ENCODE measurements at places on chromosomes 13 and 19.

- DNase-seq: peak; percentile 50
Measured at GRCh38 chr13:28718196-28718542, 601 bp downstream of the SLC46A3 start.

GRCh38 chr13:92821324-92821723 lies 405.3 kb upstream of the GPC6 start:
- no peak for DNase-seq

GRCh38 chr13:75458696-75459422 lies 23.1 kb downstream of the TBC1D4 start:
- DNase-seq: no peak

- DNase-seq: no peak
Measured at GRCh38 chr13:41706152-41706551, 248.8 kb downstream of the RGCC start.

- DNase-seq: peak; percentile 88
Measured at GRCh38 chr19:34364830-34365462, at the start of gene GPI. GPI (plus strand) TSS chr19:34365196; CDS start chr19:34365267, 71 bp downstream.

DNA sequence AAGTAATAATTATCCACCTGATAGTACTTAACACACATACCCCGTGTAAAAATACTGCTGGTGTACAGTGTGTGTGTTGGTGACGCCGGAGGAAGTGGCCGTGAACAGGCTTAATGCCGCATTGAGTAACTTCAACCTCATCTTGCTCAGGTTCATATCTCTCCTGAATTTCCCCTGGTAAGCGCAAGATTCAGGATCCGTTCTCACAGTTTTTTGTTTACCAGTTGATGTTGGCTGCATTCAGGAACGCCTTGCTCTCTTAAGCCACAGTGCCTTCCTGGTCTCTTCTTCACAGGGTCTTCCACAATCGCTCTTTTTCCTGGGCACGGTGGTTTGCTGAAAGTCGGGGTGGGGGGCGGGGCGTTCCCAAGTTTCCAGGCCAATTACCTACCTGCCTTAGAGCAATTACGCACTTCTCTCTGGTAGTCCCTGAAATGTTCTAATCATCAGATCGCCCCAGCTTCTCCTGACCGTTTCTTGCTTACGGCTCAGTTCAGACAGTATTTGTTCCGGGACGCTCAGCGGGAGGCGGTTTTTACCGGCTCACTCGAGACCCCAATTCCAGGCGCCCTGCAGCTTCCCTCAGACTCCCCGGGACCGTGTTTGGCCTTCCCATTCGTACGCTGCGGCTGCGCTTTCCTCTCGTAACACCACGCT lies 706 bp upstream of the DNAJC3 start:
- no peak for DNase-seq

- no peak for DNase-seq
Measured at GRCh38 chr19:45568732-45569131, 15.9 kb downstream of the OPA3 start.

DNA sequence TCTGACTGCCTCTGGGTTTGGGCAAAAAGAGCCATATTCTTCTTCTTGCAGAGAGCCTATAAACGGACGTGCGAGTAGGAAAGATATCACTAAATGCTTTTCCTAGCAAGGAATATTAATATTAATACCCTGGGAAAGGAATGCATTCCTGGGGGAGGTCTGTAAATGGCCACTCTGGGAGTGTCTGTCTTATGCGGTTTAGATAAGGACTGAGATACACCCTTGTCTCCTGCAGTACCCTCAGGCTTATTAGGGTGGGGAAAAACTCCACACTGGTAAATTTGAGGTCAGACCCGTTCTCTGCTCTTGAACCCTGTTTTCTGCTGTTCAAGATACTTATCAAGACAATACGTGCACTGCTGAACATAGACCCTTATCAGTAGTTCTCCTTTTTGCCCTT lies 763.8 kb downstream of the SLITRK5 start:
- no peak for DNase-seq

GRCh38 chr13:109795011-109795410 lies 8.6 kb upstream of the IRS2 start:
- no peak for DNase-seq

GRCh38 chr19:14505488-14506239 lies 9.7 kb upstream of the GIPC1 start:
- peak; percentile 82 for DNase-seq

- DNase-seq: no peak
Measured at GRCh38 chr13:35278917-35279316, 197.6 kb downstream of the MAB21L1 start.

DNA sequence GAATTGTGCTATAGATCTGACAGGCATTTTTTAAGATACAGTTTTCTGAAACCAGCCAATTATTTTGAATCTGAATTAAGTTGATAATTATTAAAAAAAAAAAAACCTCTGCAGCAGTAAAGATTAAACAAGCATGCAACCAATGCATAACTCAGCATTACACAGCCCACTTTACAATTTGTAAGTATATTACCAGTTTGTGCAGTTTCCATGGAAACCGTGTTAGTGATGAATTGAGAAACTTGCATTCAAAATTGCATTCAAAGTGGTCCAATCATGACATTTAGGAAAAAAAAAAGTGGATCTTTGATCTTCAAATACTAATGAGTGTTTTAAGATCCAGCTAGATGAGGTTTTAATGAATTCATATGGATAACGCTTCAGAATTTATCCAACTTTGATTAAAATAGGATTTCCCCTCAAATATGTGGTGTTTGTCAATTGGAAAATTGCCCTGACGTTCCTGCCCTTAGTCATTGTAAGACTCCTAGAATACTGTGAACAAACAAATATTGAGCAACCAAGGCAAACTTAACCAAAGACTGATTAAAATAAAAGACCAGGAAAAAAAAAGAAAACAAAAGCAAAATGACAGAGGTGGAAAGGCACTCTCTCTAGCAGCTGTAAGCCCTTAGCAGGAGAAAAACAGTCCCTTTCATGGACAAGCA lies 314.8 kb upstream of the MAB21L1 start:
- DNase-seq: no peak

DNA sequence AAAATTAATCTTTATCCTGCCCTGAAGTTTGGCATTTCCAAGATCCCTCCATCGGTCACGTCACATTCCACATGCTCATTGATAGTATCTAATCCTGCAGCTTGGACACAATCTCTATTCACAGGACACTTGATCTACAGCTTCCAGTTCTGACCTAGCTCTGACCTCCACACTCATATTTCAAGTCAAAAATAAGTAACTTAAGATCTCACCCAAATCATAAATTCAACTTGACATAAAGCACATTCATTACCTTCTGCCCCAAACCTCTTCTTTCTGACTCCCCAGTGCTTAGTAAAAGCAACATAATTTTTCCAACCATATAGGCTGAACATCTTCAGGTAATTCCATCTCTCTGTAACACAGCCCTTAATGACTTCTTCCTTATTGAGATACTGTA lies 880.2 kb downstream of the PCDH9 start:
- DNase-seq: no peak

DNA sequence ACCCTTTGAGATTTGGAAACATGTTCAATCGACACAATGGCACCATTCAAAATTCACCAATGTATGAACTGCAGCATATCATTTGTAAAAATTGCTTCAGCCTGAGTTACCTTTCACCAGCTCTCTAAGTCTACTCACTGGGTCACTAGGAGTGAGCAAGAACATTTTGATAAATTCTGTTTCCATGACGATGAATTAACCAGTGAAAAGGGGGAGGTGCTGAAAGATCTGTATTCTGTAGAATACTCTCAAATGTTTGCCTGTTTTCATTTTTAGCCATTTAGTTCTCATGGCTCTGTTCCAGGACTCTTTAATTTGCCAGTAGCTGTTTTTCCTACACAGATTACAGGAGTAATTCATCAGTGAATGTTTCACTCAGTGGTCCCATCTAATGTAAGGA lies 883.4 kb downstream of the DIAPH3 start:
- no peak for DNase-seq

GRCh38 chr13:113147206-113147605 lies 11.2 kb upstream of the PROZ start:
- no peak for DNase-seq

DNA sequence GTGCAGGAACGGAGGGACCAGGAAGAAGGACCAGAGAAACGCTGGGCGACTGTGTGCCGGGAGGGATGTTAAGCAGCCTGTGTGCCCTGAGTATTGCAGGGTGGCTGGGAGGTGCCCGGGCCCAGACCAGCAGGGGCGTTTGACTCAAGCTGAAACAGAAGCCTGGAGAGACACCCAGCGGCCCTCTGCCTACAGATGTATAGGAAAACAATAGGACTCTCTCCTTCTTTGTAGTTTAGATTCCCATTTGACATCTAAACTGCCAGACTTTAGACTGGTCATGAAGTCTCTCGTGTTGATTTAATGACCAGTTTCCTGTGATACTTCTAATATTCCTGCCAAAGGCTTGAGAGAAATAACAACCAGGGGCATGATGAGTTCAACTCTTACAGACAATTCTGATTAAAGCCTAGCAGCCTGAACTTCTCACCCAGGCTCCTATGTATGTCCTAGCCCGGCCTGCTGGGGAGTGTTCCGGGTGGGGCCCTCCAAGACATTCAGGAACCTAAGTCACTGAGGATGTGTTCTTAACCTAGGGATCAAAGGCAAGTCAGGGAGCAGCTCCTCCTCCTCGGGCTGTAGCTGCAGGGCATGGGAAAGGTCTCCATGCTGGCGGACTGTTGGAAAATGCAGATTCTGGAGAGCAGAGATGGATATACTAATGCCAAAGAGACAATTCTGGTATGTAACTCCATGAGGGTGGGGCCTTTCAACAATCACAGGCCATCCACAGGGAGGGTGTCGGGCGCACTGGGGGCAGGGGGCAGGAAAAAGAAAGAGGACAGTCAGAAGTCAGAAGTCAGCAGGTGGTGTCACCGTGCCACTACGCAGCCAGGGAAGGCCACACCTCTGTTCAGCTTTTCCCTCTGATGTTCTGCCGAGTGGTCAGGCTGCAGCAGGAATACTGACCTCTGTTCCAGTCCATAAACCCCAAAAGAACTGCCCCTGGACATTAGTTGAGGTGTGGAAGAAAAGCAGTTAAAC lies 131.8 kb downstream of the STARD13 start:
- DNase-seq: no peak

DNA sequence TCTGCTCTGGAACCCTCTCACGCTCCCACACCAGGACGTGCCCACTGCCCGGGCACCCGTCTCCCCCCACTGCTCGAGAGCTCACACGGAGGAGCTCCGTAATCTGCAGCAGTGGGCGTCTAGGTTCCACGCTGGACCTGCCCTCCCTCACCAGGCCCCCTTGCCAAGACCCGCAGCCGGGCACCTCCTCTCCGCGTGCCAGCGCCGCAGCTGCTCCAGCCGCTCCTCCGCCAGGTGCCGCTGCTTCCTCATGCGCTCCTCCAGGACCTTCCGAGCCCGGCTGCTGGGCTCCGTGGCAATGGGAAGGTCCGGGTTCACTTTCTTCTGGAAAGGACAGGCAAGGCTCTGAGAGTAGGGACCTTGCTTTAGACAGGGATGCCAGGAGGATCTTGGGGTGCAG lies 35.0 kb upstream of the MATK start:
- no peak for DNase-seq

DNA sequence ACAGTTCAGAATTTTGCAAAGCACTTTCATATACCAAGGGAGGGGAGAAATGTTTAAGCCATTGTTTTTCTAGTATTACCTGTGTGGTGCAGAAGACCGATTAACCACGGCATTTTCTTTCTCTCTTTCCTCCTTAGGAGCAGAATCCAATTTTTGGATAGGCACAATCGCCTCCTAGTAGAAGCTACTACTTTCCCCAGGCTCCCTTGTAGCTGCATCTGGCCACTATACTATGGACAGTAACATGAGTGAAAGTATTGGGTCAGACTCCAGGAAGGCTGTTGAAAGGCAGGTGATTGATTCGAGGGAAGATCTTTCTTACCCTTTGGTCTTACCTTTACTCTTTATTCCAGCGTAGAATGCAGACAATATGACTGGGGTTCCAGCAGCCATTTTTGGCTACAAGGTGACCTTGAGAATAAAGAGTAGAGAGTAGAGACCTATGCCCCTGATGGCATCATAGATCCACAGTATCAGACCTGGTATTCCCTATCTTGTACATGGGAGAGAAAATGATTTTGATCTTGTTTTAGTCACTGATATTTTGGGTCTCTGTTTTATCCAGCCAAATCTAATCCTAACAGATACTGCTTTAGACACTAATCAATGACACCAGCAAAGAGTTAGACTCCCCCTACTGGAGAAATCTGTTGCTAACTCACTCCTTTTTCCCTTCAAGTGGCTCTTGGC lies 77.0 kb downstream of the LRRC63 start:
- DNase-seq: peak; percentile 20

GRCh38 chr19:33720155-33720493 lies 76.5 kb upstream of the KCTD15 start:
- no peak for DNase-seq

- no peak for DNase-seq
Measured at GRCh38 chr13:51292000-51292565, 47.4 kb upstream of the SERPINE3 start.

- DNase-seq: no peak
Measured at GRCh38 chr19:616062-616700, 17.2 kb downstream of the POLRMT start.

DNA sequence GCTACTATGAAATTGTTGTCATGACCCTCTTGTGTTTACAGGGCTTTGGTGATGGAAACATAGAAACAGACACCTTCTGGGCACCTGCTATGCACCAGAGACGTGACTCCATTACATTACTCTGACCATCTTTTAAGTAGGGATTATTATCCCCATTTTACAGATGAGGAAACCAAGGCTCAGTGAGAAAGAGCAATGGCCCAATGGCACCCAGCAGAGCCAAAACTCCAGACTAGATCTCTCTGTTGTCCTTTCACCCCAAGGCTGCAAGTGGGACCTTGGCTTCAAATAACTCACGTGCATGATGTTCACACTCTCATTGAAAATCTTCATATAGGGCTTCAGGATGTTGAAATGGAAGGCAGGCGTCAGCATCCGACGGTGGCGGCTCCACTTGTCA lies 5.9 kb downstream of the CYP4F2 start:
- DNase-seq: no peak

- DNase-seq: no peak
Measured at GRCh38 chr19:17948514-17948900, 15.7 kb downstream of the CCDC124 start.

GRCh38 chr19:3359919-3360420 lies 6.4 kb upstream of the NFIC start:
- DNase-seq: peak; percentile 63

DNA sequence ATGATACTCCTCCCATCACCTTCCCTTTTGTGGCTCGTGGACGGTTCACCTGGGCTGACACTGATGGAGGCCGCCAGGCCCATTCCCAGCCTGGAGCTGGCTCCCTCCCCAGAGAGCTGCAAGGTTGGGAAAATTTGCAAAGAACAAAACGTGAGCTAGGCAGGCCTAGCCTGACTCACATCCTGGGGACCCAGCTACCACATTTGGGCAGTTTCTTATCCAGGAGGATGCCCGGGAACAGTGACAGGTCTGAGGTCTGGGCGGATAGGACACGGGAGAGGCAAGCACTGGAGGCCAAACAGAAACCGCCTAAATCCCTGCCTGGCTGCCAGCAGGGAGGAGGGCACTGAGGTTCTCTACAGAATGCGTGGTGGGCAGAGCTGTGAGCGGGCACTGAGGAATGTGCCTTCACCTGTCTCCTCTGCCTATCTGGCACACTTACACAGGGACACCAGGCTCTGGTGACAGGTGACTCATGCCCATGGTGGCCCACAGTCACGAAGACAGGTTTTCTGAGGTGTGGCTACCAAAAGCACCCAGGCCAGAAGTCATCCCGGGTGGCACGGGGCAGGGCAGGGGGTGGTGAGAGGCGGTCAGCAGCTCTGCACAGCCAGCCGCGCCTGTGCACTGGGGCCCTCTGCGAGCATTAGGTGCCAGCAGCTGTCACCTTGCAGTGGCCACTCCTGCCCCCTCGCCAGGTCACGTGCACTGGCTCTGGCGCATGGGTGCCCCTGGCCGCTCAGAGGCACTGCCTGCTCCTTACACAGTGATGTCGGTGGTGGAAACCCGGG lies 23.2 kb downstream of the SH3GL1 start:
- DNase-seq: no peak

Data from germinal center (tissue), 1 donor.